ENCODE measurements at places on chromosomes 3 and 15. TPM values are rescaled to one million over a fixed set of nuclear protein-coding genes. Genes with fewer than 3 reads are reported as not detected.

Gene LRRIQ4
- not detected for total RNA-seq

Gene THRB
- total RNA-seq, result 1.6 TPM

Gene ZNF106
- total RNA-seq, result 24.2 TPM

Gene RAD51
- 9.1 TPM for total RNA-seq

Gene SLCO3A1
- 7.6 TPM for total RNA-seq

Measured in cardiac atrium fibroblast (primary cell).